ENCODE measurements at places on chromosomes 13 and 19.

- no peak for DNase-seq
These were observed 405.7 kb upstream of the SLC10A2 start for GRCh38 chr13:103471896-103472295.

DNA sequence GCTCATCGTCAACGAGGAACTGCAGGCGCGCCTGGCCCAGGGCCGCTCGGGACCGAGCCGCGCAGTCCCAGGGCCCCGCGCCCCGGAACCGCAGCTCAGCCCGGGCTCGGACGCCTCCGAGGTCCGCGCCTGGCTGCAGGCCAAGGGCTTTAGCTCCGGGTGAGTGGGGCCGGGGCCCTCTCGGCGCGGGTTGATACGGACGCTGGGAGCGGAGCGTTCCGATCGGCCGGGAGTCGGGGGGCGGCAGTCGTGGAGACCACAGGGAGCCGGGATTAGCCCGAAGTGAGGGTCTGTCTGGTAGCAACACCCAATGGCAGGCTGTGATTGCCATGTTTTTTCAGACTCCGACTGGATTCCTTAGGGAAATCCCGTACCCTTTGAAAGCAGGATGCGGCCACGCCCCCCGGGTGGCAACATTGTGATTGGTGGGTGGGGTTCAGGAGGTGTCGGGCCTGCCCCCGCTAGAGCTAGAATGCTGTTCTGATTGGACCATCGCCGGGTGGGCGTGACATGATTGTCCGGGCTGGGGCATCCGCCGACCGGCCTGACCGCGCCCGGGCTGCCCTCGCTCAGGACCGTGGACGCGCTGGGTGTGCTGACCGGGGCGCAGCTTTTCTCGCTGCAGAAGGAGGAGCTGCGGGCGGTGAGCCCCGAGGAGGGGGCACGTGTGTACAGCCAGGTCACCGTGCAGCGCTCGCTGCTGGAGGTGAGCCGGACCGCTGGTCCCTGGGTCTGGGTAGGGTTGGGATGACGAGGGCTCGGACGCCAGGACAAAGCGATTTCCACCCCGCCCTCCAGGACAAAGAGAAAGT lies 11.3 kb downstream of the EPS8L1 start:
- DNase-seq: peak; percentile 53

- no peak for DNase-seq
These were observed 274.1 kb upstream of the EDNRB start for GRCh38 chr13:78192716-78193115.

DNA sequence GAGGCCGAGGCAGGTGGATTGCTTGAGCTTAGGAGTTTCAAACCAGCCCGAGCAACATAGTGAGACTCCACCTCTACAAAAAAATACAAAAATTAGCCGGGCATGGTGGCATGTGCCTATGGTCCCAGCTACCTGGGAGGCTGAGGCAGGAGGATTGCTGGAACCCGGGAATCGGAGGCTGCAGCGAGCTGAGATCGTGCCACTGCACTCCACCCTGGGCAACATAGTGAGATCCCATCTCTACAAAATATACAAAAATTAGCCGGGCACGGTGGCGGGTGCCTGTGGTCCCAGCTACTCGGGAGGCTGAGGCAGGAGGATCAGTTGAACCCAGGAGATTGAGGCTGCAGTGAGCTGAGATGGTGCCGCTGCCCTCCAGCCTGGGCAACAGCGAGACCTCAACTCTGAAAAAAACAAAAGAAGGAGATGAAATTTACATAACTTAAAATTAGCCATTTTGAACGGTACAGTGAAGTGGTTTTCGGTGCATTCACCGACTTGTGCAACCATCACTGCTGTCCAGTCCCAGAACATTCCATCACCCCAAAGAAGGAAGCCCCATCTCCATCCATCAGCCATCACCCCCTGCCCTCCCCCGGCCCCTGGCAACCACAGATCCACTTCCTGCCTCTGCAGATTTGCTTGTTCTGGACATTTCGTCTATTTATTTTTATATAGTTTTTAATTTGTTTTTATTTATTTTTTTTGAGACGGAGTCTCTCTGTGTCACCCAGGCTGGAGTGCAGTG lies 1.6 kb upstream of the AZU1 start:
- DNase-seq: no peak

DNA sequence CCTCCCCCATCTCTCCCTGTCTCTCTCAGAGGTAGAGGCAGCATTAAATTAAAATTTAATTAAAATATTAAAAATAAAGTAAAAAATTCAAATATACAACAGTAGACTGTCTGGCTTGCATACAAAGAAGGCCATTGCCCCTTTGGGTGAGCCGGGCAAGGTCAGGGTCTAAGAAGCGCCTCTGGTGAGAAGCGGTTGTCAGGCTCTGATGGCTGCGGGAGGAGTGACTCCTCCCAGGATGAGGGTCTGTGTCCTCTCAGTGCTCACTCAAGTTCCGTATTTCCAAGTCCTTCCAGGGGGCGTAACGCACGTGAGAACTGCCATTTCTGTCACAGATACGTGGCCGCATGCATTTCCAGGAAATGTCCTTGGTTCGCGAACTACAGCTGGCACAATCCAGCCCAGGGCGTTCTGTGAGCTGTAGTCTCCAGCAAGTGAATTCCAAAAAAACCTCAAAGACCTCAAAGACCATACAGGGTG lies 737 bp upstream of the ZNF181 start:
- DNase-seq: no peak

GRCh38 chr13:72559716-72560115 lies 167.7 kb downstream of the MZT1 start:
- DNase-seq: no peak

GRCh38 chr19:18156841-18157464 lies 4.0 kb downstream of the PIK3R2 start:
- DNase-seq: no peak

DNA sequence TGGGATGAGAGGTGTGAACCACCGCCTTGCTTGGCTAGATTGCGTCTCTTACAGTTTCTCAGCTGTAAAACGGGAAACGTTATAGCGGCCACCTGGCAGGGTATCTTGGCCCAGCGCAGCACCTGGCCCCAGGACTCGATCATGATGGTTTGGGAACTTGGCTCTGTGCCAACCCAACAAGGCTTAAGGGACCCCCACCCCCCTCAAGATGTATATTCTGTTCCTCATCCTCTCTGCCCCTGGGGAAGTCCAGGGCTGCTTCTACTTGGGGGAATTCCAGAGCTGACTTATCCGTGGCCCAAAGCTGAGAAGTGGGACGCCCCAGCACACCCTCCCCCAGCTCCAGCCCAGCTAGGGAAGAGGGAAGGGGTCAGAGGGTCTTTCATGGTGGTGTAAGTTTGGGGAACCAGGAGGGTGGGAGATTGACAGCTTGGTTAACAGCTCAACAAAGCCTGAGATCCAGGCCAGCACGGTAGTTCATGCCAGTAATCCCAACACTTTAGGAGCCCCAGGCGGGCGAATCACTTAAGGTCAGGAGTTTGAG lies 695 bp downstream of the ICAM1 start:
- DNase-seq: no peak

- no peak for DNase-seq
These were observed 71.7 kb downstream of the KDM4B start for GRCh38 chr19:5040544-5041167.

GRCh38 chr19:2507109-2507508 lies 31.2 kb downstream of the GADD45B start:
- DNase-seq: peak; percentile 38

DNA sequence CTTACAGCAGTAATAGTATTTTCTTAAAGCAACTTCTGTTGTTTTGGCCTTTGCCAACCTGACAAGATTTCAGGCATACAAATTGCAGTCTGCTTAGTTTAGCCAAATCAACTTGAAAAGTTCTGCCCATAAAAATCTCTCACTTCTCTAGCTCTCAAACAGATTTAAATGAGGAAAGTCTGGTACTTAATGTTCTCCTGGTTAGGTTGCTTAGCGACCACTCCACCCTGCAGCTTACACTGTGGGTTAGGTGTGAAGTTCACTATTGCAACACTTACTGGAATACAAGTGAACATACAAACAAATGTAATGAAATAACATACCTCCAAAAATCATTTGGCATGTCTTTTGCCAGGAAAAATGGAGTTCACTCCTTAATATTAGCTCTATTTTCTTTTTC lies 178.7 kb upstream of the PCDH9 start:
- no peak for DNase-seq

DNA sequence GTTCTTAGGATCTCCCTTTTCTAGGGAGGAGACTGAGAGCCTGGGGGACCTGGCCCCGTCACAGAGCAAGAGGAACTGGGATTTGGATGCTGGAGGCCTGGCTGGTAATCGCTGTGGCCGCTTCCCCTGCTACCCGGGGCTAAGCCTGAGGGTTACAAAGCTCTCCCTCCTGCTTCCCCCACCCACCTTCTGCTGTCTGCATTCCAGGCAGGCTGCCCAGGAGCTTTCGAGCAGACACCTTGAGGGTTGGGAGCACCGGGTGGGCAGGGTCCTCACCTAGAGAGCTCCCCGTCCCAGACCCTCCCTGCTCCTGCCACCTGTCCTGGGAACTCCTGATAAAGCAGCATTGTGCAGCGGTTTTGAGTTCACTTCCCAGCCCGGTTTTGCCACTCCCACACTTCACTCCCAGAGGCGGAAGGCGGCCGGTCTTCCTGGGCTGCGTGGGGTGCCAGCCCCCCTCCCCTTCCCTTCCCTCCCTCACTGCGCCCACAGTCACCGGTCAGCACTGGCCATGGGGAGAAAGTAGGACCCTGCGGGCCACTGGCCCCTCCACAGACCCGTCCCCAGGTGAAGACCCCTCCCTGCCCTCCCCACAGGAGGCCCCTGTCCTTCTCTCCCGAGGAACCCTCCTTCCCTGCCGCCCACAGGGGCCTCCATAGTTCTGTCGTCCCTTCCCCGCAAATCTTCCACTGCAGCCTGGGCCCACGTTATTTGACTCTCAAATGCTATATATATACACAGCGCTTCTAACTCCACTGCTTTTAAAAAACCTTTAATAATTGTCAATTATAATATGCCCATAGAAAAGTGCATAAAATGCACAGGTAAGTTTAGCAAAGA lies 8.1 kb downstream of the PAK4 start:
- no peak for DNase-seq

DNA sequence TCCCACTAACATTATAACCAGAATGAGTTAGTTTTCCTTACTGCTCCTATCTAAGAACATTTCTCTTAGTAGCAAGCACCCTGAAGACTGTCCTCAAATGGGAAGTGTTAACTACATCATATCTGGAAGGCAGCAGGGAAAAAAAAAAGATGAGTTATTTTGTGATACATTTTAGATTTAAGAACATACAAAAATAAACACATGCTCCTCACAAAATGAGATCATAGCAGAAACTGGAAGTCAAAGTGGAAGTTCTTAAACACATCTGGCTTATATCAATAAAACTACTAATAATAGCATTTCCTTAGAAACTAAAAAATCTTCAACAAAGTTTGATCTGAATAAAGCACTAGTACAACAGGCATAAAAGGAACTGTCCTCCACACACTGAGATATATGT lies 70.4 kb downstream of the SLITRK6 start:
- DNase-seq: no peak

DNA sequence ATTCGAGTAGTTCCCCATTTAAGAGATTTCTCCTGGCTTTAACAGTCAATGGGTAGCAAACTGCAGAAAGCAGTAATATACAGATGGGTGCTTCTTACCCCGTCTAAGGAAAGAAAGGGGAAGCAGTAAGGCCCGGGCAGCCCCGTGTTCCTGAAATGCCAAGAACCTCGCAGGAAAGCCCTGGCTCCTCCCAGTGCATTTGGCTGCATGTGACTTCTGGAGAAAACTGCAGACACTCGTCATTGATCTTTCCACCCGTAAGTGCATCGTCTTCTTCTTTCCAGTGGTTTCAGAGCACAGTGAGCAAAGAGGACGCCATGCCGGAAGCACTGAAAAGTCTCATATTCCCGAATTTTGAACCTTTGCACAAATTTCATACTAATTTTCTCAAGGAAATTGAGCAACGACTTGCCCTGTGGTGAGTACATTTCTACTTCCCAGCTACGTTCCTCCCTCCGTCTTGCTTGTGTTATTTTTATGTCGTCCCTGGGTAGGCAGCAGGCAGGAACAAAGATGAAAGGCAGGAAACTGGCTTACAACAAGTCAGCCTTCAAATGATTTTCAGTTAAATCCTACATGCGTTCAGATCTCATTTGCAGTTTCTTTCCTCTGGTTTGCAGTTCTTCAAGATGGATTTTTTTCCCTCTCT lies 165.2 kb downstream of the STK24 start:
- peak; percentile 22 for DNase-seq

DNA sequence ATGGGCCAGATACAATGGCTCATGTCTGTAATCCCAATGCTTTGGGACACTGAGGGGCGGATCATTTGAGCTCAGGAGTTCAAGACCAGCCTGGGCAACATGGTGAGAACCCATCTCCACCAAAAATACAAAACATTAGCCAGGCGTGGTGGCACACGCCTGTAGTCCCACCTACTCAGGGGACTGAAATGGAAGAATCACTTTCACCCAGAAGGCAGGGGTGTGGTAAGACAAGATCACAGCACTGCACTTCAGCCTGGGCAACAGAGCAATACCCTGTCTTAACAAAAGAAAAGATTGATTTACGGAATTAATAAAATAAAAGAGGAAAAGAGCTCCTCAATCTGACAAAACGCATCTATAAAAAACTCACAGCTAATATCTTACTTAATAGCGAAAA lies 22.7 kb downstream of the USP12 start:
- no peak for DNase-seq

- DNase-seq: no peak
These were observed 38.0 kb upstream of the PNMA8B start for GRCh38 chr19:46533621-46534081.

GRCh38 chr13:112573710-112574109 lies 14.2 kb downstream of the TUBGCP3 start:
- no peak for DNase-seq

DNA sequence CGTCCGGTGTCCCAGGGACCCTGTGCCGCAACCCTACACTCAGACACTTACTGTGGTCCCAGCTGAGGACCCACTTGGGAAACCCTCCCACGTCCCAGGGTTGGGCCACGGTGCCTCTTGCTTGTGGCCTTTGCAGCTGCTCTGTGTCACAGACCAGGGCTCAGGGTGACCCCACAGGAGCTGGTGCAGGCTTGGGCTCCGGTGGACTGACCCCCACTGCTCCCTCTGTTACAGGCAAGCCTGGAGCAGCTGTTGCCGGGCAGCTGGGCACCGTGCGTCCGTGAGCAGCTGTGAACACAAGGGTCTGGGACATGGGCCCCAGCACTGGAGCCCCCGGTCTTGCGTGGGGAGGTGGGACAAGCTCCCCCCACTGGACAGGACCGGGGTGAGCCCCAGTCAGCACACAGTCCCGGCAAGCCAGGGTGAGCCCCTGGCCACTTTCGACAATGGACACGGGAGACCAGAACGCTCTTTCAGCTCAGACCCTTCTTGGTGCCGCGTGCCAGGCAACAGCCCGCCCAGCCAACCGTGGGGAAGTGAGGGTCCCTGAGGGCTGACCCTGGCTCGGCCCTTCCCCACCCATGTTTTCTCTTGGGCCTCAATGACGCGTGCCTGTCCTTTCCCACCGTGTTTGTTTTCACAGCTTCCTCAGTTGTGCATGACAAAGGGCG lies 65.7 kb upstream of the C13orf46 start:
- no peak for DNase-seq

GRCh38 chr19:7191946-7192691 lies 102.1 kb downstream of the INSR start:
- DNase-seq: peak; percentile 57

All from CD4-positive, alpha-beta T cell (primary cell).